ENCODE measurements at places on chromosomes 3 and 15. TPM values are rescaled to one million over a fixed set of nuclear protein-coding genes. Genes with fewer than 3 reads are reported as not detected.
A peak's percentile ranks its signal among the peaks of the same experiment; 100 is the strongest.

DPPA2 gene
- not detected for total RNA-seq

DNA sequence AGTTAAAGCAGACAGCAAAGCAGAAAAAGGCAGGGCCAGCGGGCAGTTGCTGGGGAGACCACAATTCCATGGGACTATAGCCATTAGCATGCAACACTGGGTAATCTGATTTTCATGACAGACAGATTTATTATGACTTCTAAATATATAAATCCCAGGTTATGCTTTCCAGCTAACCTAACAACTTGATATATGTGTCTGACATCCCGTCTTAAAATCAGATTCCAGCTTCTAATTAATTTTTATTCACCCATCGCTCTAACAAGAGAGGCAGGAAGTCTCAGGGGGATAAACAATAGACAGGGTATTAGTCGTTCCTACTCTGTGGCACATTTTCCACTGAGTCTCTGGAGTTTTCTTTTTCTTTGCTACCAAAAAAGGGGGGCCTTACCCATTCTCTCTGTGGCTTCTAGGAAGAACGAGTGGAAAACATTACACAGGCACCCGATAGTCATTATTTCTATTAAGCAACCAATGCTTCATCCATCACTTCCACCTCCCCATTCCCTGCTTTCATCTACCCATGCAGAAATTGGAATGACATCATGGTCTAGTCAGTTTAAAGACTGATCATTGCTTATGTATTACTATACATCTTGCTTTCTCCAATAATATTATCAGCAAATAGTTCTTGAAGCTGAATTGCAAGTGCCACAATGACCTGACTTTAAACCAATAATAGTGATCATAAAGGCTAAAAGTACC, 173.1 kb downstream of the FHIT start:
- DNase-seq, result no peak

DNA sequence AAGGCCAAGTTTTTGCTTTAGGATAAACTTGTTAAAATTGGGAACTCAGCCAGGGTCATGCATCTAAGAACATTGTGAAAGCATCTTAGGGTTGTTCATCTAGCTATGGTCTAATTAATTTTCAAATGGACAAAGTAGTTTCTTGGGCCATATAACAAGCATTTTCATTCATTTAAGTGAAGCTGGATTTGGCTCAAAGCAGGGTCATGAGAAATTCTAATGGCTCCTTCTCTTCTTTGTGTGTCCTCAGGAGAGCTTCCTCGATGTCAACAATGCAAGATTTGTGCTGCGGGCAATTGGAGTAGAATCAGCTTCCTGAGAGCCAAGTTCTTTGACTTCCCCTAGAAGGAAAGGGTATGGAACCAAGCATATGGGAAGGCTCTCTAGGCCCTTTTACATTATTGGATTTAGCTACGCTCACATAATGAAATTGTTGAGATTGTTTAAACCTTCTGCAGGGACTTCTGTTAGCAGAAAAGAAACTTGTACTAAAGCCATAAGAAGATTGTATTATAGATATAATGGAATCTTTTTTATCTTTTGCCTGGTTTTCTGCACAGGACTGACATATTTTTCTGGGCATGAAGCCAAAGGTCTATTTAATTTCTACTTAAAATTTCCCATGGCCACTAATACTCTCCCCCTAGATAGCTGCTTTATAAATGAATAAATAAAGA, 1.8 kb upstream of the SAMMSON start:
- peak; percentile 86 for DNase-seq

C3orf62 gene
- total RNA-seq, result 4.1 TPM

- peak; percentile 28 for DNase-seq
Measured at GRCh38 chr3:191369616-191370010, 39.3 kb upstream of the UTS2B start.

- peak; percentile 28 for DNase-seq
Measured at GRCh38 chr3:152405915-152406802, 137.4 kb downstream of the MBNL1 start.

GRCh38 chr15:85771271-85771670, 23.5 kb downstream of the KLHL25 start:
- DNase-seq, result no peak

- DNase-seq, result no peak
Measured at GRCh38 chr3:59262076-59262498, 212.3 kb upstream of the CFAP20DC start.

DNA sequence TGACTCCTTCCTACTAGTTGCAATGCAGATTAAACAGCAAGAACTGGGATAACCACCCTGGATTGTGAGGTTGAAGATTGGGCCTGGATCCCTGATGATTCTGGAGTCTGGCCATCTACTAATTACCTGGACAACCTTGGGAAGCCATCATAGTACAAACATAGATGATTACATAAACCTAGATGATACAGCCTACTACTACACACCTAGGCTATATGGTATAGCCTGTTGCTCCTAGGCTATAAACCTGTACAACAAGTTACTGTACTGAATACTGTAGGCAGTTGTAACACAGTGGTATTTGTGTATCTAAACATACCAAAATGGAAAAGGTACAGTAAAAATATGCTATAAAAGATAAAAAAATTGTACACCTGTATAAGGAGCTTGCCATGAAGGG, 48.0 kb downstream of the NSUN3 start:
- no peak for DNase-seq

DNA sequence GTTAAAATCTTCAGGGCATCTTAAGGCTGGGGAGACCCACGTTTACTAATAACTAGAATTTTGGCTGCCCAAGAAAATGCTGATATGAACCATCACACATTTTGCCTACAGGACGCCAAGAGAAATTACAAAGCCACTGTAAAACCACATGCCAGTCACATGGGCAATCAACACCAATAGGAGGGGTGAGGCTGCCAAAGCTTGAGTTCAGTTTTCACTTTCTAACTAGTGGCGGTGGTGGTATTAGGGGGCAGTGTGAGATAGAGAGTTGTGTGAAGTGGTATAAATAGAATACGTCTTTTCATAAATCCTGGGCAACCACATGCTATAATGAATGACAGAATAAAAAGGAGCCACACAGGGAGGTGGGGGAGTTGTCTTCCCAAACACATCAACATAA, 147.3 kb downstream of the WNT5A start:
- no peak for DNase-seq

- no peak for DNase-seq
Measured at GRCh38 chr3:61734749-61735686, 173.6 kb downstream of the PTPRG start.

ARRDC4 gene
- total RNA-seq, result 24.4 TPM

GRCh38 chr3:10442151-10442795, 63.1 kb downstream of the ATP2B2 start:
- DNase-seq, result no peak

DNA sequence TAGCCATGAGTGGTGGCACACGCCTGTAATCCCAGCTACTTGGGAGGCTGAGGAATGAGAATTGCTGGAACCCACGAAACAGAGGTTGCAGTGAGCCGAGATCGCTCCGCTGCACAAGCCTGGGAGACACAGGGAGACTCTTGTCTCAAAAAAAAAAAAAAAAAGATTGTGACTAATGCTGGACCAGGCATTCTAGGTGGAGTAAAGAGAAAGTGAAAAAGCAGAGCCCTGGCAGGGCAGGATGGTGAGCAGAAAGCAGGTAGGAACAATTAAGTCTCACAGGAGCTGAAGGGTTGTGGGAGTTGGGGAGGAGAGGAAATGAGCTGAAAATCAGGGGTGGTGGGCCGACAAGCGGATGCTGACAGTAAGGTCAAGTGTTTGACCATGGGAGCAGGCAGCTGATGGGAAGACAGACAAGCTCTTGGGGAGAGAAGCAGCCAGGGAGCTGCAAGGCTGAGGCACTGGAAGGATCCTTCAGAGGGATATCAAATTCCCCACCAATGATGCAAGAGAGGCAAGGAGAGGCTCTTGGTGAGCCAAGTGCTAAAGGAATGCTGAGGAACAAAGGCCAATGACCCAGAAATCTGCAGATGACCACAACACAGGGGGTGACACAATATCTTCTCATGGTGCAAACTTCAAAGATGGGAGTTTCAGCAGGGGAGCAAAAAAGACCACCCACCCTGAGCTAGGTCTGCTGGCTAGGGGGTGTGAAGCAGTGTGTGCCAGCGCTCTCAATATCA, 251.1 kb downstream of the ULK4 start:
- DNase-seq, result no peak

GRCh38 chr3:107737914-107738313, 215.2 kb downstream of the BBX start:
- no peak for DNase-seq

ITIH1 gene
- not detected for total RNA-seq

DNA sequence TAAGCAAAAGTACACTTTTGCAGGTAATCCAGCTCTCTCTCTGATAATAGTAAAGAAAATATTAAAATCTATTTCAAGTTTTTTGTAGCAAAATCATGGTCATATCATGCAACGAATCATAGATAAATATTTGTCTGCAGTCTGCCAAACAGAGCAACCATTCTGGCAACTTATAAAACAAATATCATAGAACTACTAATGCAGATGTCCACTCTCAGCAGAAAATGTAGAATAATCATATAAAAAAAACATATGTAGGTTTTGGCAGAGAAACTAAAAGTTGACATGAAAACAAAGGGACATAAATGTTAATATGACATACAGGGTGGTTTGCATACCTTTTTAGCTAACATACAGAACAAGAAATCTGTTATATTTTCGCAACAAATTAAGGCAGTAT, 12.2 kb downstream of the TMCC1 start:
- no peak for DNase-seq

DNA sequence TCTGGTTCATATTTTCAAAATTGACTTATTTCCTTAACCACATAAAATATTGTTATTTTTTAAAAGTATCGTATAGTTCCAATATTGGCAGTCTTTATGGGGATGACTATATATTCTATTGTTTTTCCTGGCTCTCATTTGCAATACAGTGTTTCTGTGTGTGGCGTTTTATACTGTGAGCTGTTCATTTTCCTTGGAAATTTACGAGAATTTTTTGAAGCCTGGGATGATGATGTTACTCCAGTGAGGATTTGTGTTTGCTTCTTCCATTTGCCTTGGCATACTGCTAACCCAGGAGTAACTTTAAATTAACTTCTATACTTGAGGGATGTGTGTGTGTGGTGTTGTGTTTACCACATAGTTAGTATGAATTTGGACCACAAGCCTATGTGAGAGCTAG, 95.2 kb downstream of the NR1D2 start:
- DNase-seq, result no peak

DNA sequence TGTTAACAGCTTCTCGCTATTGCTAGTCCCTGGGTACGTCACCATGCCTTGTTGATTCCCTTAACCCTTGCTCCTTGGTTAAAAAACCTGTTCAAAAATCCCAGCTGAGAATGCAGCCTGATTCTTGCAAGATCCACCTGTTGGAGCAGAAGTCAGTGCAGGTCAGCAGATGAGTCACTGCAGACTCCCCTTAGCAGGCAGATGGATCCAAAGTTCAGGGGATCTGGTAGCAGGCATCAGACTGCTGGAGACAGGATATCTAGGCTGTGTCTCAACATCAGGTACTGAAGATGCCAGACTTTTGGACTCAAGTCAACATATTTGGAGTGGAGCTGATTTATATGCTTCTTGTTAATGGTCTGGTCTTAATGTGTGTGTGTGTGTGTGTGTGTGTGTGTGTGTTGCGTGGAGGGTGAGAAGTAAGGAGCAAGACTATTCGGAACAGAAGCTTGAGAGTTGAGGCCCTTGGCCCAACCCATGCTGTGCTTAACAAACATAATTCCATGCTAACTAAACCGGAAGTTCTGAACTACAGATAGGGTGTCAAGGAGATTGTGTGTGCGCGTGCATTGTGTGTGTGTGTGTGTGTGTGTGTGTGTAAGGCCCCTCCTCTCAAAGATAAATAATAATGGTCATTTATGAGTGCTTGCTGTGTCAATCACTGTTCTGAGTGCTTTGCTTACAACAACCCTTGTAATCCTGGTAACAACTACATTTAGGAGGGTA, 1.0 kb upstream of the C3orf52 start:
- DNase-seq, result no peak

PHLDB2 gene
- total RNA-seq, result 64.4 TPM

GRCh38 chr3:33717616-33717865, 513 bp downstream of the CLASP2 start:
- DNase-seq, result peak; percentile 79

- no peak for DNase-seq
Measured at GRCh38 chr3:172746475-172746874, 4.1 kb upstream of the ECT2 start.

Measured in tongue (tissue), 3 donors.